ENCODE measurements at places on chromosomes 7 and 10.

GRCh38 chr7:74476626-74477025 lies 22.9 kb downstream of the GTF2IRD1 start:
- no peak for DNase-seq

- no peak for DNase-seq
Observed at GRCh38 chr10:25017154-25017590, 760 bp downstream of the THNSL1 start.

DNA sequence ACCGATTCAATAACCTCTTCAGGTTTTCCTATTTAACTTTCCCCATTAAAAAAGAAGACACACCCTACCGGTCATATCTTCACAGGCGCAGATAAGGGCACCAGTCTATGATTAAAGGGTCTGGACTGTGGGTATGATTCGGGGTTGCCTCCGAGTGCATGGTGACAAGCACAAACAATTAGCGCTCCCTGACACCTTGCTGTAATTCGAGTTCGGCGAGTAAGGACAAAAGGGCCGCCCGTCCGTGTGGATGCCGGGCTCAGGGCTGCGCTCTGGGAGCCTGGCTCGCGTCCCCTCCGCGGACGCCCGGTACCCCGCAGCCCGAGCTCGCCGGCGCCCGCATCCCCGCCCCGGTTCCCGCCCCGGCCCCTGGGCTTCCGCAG lies 111.9 kb upstream of the RHEB start:
- DNase-seq = no peak

GRCh38 chr10:3236644-3237404 lies 64.2 kb upstream of the PITRM1 start:
- DNase-seq = peak; percentile 51

GRCh38 chr10:24891823-24892222 lies 60.6 kb downstream of the PRTFDC1 start:
- DNase-seq = no peak

DNA sequence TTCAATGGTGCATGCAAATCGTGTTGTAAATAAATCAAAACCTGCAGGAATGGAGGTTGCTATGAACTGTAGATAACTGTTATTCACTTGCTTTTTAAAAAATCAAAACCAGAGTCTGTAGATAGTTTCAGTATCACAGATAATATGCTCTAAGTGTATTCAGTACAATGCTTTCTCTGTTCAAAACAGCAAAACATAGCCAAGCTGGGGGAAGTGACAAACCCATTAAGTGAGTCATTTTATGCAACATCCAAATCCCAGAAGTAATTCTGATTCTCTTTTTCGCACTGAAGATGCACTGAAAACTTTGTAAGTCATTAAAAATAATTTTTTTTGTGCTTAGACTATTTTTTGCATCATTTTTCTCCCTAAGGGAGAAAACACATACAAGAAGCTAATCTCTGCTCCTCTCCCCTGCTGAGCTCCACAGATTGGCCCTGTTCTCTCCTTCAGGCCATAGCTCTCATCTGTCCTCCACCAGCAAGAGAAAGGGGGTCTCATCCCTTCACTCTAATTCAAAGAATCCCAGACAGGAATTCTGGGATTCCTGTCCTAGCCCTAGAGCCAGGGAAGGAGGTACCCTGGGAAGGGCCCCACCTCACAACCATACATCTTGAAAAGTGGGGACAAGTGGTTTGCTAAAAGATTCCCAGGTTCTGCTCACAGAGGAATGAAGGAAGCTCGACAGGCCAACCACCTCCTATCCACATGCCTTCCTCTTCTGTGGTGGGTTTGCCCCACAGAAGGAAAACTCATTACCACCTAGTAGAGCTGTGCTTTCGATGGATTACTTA lies 4.9 kb downstream of the PRTFDC1 start:
- DNase-seq = no peak

- no peak for DNase-seq
Observed at GRCh38 chr10:83603708-83604107, 535.6 kb upstream of the GHITM start.

DNA sequence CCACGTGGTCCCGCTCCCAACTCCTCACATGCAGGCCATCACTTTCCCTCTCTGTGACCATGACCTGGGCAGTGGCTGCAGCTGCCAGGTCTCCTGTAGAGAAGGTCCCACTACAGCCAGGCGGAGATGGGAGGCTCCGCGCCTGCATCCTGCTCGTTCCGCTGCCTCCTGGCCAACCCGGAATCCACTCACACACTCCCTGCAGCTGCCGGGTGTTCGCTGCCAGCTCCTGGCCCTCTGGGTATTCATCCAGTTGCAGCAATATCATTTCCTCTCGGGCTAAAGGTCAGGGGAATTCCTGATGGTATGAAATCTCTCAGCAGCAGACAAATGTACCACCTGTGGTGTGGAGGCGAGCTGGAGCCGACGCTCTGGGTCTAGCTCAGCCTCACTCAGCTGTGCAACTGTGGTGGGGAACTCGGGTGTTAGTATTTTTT lies 65.7 kb downstream of the TLL2 start:
- peak; percentile 17 for DNase-seq

DNA sequence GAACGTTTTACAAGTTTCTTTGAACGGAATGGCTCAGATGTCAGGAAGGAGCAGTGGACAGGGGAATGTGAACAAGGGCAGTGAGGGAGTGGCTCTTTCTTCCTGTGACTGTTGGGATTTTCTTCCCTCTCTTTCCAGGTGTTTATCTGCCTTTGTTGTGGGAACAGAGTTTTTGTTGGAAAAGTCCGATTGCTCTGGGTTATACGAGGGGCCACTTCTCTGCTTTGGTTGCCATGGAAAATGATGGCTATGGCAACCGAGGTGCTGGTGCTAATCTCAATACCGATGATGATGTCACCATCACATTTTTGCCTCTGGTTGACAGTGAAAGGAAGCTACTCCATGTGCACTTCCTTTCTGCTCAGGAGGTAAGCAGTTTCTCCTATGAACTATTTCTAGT lies 41.4 kb downstream of the ZRANB1 start:
- DNase-seq = no peak

- peak; percentile 68 for DNase-seq
Observed at GRCh38 chr10:77226452-77226851, 411.2 kb downstream of the KCNMA1 start.

- DNase-seq = no peak
Observed at GRCh38 chr10:9877978-9878377, 1139.7 kb upstream of the CELF2 start.

- no peak for DNase-seq
Observed at GRCh38 chr10:58733436-58733835, 220.8 kb downstream of the BICC1 start.

- DNase-seq = no peak
Observed at GRCh38 chr10:33966946-33967345, 632.5 kb upstream of the NRP1 start.

DNA sequence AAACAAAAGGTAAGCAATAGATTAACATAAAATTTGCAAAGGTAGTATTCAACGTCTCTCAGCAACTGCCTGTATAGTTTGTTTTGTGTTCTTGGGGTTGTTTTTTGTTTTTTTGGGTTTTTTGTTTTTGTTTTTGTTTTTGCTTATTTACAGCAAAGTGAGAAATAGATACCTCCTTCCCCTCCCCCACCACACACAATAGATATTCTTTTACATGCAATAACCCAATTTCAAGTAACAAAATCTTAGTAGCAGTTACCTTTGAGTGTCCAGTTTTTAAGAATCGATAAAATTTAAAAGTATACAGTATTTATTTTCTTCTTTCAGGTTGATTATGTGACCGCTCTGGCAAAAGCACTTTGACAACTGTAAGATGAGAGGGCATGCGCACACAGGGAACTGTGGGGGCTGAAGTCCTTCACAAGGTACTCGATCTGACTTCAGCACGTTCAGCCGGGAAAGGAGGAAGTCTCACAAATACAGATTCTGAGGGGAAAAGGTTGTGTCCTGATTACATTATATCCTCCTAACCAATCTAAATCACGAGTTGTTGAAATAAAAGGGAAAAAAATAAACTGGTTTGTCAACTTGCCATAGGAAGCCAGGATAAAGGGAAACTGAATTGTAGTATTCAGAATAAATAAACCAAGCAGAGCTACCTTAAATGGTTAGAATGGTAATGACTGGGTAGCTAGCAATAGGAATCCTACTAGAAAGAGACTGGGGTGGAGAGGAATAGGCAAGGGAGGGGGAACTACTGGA lies 47.8 kb downstream of the CPEB3 start:
- DNase-seq = peak; percentile 94

- DNase-seq = peak; percentile 33
Observed at GRCh38 chr10:2856598-2856997, 210.8 kb upstream of the PFKP start.

DNA sequence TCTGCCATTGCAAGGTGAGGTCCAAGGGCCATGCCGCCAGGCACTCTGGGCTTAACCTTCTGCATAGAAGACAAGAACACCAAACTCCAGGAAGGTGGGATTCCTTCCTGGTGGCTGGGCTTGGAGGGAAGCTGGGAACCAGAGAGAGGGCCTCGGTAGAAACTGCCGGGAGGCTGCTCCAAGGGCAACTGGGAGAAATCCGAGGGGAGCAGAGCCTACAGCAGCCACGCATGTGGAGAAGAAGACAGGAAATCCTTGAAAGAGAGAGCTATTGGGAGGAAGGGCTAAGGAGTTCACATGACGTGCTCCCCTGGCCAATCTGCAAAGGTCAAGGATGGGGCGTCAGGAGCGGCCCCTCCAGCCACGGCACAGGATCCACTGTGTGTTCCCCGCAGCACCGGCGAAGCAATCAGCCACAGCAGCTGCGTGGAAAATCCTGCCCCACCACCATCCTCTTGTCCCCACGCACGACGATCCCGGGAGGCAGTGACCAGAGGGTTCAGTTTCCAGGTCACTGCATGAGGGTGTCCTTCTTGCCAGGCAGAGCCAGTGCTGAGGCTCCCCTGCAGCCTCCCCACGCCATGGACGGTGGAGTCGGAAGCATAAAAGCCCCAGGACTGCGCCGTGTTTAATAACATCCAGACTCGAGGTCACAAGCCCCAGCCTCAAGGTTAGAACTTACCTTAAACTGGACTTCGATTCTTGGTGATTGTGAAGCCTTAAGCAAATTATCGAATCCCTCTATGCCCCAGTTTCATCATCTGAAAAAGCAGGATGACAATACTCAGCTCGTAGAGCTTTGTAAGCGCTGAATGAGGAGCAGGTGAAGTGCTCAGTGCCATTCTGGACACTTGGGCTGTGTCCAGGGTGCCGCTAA lies 8.6 kb upstream of the PPP2R2D start:
- no peak for DNase-seq

GRCh38 chr7:29009947-29010346 lies 51.8 kb upstream of the TRIL start:
- DNase-seq = no peak

GRCh38 chr7:107661865-107662379 lies 1.3 kb downstream of the SLC26A4 start:
- no peak for DNase-seq

DNA sequence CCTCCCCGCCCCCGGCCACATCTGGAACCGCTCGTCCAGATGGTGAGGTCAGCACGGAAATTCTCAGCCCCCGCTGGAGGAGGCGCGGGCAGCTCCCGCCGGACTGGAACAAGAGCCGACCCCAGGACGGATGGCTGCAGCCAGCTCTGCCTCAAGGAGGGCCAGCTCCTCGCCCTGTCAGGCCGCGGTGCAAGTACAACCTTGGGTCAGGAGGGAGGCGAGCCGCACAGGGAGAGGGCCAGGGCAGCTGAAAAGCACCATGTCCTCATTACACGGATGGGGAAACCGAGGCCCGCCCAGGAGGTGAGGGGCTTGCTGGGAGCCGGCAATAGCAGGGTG lies 3.8 kb upstream of the GRIFIN start:
- no peak for DNase-seq

- no peak for DNase-seq
Observed at GRCh38 chr7:20827172-20827571, 40.5 kb upstream of the SP8 start.

DNA sequence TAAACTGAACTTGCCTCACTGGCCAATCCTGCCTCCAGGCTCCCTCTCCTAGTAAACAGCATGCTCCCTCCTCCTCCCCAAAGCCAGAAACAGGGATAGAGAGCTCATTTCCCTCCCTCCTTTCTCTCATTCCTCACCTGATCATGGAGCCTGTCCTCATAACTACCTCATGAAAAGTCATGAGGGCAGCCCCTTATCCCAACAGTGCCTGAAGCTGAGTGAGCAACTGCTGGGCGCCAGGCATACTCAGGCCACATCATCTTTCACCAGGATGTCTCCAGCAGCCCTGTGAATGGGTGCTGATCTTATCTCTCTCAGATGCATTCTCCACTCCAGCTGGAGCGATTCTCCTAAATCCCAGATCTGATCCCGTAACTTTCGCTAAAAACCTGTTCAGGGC lies 307.2 kb downstream of the PRPF18 start:
- DNase-seq = no peak

GRCh38 chr10:22934726-22935125 lies 6.9 kb downstream of the ARMC3 start:
- no peak for DNase-seq

Measured in brain (organoid and tissue), 16 donors.